ENCODE measurements at places on chromosomes 12 and 14.

- no peak for DNase-seq
These were observed 20.7 kb upstream of the TAS2R14 start for GRCh38 chr12:10959804-10960203.

- no peak for DNase-seq
These were observed 221.8 kb upstream of the ARHGAP5 start for GRCh38 chr14:31855262-31855661.

DNA sequence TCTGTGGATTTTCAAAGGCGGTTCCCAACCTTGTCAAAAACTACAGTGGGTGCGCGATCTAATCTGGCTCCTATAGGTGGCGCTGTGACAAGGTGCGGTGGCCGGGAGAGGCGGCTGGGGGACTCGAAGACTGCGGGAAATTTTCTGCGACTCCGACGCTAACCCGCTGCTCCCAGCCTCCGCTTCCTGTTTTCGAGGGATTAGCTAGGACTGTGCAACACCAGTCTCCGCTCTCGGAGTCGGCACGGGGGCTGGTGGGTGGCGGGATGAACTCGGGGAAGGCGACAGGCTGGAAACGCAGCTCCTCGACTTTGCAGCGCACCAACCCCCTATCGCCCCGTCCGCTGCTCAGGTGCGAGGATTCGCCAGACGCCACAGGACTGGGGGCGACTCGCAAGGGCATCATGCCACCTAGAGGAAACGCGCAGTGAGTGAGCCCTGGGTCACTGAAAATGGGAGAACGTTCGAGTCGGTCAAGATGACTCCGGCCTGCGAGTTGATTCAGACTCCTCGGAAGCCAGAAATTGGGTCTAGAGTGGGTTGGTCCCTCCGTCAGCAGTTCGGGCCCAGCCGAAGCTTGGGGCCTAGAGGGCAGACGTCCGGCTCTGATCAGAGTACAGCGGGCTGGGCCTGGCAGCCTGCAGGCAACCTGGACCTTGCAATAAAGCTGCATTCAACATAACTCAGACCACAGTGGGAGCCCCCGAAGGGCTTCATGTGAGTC lies 5.5 kb upstream of the PAX9 start:
- no peak for DNase-seq

- no peak for DNase-seq
These were observed 9.6 kb upstream of the FOXG1 start for GRCh38 chr14:28756884-28757570.

DNA sequence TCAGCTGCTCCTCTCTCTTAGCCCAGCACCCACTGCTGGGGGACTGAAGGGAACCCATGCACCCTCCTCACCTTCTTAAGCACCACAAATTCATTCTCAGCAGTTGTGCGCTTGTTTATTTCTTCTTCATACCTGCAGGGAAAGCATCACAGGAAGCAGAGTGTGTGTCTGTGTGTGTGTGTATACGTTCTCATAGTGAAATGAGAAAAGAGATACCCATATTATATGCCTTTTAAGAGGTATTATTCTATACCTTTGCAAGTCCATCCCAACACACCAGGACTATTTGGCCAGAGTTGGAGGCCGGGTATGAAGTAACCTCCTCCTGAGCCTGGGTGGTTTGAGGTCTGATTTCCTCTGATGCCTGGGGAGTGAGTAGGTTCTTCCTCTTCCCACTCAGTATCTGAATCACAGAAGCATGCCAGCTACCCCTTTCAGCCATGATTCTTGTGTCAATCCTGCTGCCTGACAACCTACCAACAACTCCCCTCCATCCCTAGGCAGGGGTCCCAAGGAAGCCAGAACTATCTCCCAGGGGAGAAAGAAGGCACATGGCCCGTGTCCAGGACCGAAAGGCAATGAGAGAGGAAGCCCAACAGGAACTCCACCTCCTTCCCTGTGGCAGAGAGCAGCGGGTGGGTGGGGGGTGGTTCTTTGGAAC lies 3.0 kb downstream of the KRT73 start:
- DNase-seq: no peak

DNA sequence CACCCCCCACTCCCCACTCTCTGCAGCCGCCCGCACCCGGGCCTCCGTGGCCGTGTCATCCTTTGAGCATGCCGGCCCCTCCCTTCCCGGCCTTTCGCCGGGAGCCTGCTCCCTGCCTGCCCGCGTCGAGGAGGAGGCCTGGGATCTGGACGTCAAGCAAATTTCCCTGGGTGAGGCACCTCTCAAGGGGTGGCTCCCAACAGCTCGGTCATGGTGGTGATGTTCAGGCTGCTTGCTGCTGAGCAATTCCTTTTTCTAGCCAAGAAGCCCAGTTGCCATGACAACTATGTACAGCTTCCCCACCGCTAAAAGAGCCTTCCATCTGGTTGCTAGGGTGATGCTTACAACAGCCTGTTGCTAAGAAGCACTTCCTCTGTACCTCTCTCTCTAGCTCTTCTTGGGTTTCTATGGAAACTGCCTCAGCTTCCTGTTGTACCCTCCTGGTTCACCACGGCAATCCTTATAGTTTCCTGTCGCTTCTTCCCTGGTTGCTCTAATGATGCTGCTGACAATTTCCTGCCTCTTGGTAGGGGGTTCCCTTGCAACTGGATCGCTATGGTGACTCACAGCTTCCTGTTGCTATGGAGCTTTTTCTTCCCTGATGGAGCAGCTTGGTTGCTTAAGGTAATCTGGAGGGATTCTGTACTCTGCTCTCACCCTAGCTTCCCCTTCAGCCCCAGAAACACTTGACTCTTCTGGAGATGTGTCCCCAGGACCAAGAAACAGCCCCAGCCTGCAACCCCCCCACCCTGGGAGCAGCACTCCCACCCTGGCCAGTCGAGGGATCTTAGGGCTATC lies 11.0 kb downstream of the ZNF219 start:
- peak; percentile 85 for DNase-seq

DNA sequence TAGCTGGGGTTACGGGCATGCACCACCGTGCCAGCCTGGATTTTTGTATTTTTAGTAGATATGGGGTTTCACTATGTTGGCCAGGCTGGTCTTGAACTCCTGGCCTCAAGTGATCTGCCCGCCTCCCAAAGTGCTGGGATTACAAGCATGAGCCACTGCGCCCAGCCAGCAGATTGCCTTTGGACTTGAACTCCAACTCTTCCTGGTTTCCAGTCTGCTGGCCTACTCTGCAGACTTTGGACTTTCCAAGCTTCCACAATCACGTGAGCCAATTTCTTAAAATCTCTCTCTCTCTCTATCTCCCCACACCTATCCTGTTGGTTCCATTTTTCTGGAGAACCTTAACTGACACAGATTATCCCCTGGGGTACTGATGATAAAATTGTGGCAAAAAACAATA lies 55.0 kb downstream of the EMP1 start:
- DNase-seq: no peak

GRCh38 chr12:81942594-81942993 lies 183.4 kb upstream of the PPFIA2 start:
- no peak for DNase-seq

Measured in fibroblast of skin of left quadriceps (primary cell).